Stimulated activated CD8-positive, alpha-beta memory T cell treated with anti-CD3 and anti-CD28 coated beads, Interleukin-4, amount 100 ng/mL, for 1 hour (primary cell): ENCODE measurements at places on chromosomes 3 and 15.

- no peak for DNase-seq
These were observed 50.5 kb downstream of the UBE2E1 start for GRCh38 chr3:23856286-23856685.

DNA sequence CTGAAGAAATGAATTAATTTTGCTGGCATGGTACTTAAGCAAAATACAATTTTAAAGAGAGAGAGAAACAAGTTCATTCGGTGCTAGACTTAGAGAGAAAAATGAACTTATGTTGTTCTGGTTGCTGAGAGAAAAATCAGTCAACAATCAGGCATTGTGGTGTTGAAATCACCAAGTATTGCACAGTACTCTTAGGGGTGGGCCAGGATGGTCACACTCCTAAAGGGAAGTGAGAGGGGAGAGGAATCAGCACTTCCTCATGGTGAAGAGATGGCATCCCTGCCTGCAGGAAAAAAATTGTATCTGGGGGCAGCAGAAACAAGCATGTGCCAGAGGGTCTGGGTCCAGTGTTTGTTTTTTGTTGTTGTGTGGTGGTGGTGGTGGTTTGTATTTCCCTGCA is 7.0 kb upstream of the DMXL2 start:
- no peak for DNase-seq

GRCh38 chr15:38899300-38899699 is 334.7 kb upstream of the RASGRP1 start:
- DNase-seq = no peak

GRCh38 chr3:153079386-153079785 is 82.6 kb upstream of the RAP2B start:
- no peak for DNase-seq

DNA sequence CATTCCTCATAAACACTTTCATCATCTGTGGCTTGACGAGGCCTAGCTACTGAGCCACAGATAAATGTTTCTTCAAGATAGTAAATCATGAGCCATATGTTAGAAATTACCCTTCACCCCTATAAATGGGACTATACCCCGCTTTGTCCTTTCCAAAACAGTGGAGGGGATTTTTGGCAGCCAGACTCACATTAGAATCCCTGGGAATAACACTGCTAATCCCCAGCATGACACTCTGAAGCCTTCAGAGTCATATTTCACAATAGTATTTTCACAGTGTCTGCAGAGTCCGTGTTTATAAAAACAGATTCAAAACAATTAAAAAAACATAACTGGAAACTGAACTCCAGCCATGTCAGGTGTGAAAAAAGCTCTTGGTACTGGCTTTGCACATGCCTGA is 271.6 kb downstream of the ERC2 start:
- DNase-seq = no peak

DNA sequence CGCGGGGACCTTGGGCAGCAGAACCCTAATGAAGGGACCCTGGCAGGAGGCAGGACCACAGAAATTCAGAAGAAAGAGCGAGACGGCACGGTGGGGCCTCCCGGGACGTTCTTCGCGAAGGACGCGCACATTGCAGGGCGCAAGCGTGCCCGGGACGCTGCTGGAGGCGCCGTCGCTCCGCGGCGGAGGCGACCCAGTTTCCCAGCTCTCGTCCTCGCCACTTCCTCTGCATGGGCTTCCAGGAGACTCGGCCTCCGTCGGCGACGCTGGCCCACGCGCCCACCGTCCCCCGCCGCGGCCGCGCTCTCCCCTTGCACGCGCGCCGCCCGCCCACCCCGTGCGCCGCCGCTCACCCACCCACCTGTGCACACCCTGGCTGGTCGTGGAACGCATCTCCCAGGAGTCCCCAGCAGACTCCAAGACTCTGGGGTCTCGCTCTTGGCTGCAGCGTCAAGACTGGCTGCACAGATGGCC is 31.8 kb upstream of the SMAD3 start:
- no peak for DNase-seq

GRCh38 chr3:104519068-104519467 is 847.6 kb upstream of the ALCAM start:
- no peak for DNase-seq

GRCh38 chr15:41809526-41810220 is 18.2 kb upstream of the JMJD7 start:
- no peak for DNase-seq

- DNase-seq = no peak
These were observed 21.8 kb downstream of the CTSH start for GRCh38 chr15:78923015-78923414.

DNA sequence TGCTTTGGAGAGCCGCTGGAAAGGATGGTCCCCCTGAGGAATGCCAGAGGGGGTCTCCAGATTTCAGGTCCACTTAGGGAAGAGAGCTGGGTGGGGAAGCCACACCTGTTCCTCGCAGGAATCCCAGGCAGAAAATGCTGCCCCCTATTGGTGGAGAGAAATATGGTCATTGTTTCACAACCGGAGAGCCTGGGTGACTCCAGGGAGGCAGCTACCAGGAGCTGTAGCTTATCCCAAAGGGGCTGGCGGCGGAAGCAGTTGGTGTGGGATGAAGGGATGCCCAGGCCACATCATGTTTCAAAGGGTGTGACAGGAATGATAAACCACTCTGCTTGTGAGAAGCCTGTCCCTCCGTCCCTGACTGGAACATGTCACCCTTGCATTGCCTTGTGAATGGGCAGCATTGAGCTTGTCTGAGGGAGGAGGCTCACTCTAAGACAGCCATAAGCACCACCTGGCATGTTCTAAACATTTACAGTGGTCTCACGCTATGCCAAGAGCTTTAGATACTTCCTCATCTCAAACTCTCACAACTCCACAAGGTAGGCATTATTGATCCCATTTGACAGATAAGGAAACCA is 34.5 kb downstream of the POMGNT2 start:
- DNase-seq = no peak

- DNase-seq = no peak
These were observed 5.7 kb upstream of the EXOG start for GRCh38 chr3:38490281-38491030.

DNA sequence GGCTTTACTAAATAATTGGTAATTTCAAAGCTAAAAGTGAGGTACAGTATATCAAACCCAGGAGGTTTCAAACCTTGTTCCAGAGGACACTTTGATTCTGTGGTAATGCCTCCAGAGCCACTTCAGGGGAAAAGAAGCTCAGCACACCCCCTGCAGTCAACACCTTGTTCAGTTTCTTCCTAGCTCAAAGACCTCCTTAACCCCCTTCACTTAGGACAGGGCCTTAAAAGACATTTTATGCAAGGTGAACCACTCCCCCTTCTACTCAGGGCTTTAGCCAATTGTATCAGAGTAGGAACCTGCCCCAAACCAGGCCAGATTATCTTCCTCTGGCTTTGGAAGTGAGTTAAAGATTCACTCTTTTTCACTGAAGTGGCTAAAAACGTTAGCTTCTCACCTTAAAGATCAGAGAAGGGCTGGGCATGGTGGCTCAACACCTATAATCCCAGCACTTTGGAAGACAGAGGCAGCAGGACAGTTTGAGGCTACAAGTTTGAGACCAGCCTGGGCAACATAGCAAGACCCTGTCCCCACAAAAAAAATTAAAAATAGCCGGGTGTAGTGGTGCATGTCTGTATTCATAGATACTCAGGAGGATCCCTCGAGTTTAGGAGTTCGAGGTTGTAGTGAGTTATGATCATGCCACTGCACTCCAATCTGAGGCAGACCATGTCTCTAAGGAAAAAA is 3.4 kb downstream of the DENND6A start:
- DNase-seq = no peak

DNA sequence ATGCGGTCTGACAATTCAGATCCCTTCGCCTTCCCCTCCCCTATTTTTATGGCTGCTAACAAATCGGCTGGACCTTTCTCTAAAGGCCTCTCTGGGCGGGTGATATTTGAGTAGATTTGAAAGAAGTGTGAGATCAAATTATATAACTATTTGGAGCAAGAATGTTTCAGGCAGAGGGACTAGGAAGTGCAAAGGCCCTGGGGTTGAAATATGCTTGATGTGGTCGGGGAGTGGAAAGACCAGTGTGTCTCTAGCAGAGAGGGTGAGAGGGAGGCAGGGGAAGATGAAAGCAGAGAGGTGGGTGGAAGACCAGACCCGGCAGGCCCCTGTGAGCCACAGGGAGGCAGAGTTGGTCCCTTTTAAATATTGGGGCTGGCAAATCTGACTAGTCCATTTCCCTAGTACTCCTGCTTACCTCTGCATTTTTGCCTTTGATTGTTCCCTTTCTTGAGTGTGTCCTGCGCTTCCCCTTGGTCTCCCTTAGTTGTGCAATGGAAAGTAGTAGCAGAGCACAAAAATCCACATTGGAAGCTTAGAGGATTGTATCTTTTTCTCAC is 32.3 kb downstream of the SLCO3A1 start:
- no peak for DNase-seq

- no peak for DNase-seq
These were observed 35.1 kb downstream of the GJD2 start for GRCh38 chr15:34719695-34720094.

- no peak for DNase-seq
These were observed 22.5 kb downstream of the TM4SF18 start for GRCh38 chr3:149310796-149311534.

DNA sequence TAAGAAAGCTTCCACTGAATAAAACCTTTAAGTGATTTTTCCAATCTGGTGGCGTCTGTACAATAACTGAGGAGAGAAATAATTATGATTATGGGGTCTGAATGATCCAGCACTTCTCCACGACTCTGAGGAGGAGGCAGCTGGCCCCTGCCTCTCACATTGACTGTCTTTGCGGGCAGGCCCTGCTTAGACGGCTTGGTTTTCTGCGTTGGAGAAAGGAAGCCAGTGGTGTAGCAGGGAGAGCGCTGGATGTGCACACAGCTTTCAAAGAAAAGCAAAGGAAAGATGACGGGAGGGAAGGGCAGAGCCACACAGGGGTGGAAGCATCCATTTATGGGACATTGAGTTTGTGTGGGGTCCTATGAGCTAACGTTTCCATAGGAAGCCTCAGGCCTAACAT is 62.5 kb downstream of the MGLL start:
- DNase-seq = no peak

DNA sequence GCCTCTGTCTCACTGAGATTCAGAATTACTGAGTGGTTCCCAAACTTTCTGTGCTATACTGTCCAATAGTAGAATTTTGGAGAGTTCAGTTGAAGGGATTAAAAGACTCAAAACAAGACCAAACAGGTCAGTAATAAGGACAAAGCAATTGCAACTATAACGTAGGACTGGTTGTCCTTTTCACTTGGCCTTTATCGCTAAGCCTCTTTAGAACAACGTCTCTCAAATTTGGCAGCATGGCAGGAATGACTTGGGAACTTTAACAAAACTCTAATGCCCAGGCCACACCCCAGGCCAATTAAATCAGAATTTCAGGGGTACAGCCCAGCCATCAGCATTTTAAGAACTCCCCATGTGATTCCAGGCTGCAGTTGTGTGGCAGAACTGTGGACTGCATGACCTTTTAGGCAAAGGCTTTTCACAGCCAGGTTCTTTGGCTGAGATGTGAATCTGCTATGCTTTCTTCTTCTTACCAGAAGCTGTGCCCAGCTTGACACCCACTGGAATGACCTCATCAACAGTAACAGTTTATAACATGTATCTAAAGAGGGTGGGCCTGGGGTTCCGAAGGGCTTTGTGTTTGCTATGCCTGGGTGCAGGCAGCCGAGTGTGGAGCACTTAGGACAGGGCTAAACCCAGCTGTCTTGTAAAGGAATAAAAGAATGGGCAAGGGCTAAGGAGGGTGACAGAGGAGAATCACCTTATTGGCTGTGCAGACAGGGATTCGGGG is 226.2 kb upstream of the PRICKLE2 start:
- DNase-seq = no peak

DNA sequence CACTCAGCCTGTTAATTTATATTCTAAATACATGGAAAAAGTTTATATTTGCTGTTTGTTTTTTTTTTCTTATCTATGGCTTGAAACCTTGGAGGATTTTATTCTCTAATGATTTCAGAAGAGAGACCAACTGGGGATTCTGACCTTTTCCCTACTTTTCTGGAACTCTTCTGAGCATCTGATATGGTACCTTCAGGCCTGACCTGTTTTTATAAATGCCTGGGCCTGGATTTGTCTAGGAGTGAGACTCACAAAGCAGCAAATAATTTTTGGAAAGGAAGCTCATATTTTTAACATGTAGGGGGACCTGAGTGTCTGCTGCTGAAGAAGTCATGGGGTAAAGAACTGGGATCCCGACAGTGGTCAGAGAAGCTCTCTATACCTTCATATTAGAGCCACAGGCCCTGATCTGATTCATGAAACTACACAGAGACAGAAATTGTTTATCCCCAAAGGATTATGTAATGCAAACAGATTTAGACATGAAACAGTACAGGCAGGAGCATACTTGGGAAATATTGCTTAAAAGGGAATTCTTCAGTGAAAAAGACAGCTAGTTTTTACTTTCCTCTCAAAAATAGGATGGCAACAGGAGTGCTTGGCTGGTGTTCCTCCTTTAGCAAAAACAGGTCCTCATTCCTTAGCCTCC is 15.9 kb downstream of the PPM1L start:
- no peak for DNase-seq

DNA sequence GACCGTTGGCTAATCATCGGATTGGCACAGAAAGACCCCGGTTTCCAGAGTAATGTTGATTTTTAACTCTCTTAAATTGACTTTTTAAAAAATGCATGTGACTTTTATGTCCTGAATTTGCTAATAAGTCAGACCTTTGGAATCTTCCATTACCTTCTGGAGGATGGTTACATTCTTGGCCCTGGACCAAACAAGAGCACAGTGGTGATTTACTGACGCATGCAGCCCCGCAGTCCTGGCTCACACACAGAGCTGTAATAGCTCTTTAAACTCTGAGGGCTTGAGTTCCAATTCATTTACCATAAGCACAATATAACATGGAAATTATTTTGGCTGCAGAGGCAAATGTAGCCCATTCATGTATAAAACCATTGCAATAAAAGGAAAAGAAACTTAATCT is 25.1 kb downstream of the SOX14 start:
- no peak for DNase-seq

DNA sequence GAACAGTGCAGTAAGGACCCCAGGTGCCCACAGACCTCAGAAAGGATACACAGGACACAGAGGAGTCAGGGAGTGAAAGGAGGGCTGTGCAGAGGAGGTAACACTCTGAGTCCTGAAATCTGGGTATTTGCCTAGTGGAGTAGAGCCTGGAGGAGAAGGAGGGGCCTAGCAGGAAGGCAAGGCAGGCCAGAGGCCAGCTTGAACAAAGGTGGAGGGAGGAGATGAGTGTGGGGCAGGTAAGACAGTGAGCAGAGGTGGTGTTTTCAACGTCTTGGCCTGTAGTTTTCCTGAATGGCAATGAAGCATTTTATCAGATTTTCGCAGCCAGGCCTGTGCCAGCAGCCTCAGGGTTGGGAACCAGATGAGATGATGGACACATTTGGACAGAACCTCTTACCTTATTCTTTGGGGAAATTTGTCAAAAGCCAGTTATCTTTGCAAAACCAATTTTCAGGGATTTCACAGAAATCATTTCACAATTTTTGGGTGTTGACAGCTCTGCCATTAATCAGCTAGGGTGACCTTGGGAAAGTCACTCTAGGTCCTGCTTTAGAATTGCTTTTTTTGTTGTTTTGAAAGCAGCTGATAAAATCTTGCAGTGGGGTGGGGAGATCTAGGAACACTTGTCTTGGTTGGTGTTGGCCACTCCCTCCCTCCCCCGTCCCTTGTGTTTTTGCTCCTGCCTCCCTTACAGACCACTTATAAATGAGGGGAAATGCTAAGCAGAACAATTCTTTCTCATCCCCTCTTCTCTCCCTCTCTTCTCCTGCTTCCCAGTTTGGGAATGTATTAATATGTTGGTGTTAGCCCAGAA is 38.4 kb downstream of the SPSB4 start:
- DNase-seq = no peak

GRCh38 chr3:143769616-143770015 is 78.7 kb downstream of the SLC9A9 start:
- no peak for DNase-seq

- no peak for DNase-seq
These were observed 5.7 kb downstream of the PTH1R start for GRCh38 chr3:46883054-46883829.

GRCh38 chr3:169666076-169666375 is 2.5 kb upstream of the MECOM start:
- DNase-seq = no peak
